ENCODE measurements at places on chromosomes 7 and 10.
A peak's percentile ranks its signal among the peaks of the same experiment; 100 is the strongest.

DNA sequence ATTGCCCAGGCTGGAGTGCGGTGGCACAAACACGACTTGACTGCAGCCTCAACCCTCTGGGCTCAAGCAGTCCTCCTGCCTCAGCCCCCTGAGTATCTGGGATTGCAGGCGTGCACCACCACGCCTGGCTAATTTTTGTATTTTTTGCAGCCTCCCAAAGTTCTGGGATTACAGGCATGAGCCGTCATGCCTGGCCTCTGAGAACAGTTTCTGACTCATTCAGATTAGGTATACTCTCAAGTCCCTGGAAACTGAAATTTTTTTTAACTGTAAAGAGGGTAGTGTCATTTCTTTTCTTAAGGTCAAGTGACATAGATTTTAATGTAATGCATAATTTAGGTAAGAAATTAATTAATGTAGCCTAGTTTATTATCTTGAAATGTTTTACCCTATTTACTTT lies 104.7 kb downstream of the SEPTIN7 start:
- no peak for DNase-seq

GRCh38 chr7:36775676-36776075 lies 51.4 kb upstream of the AOAH start:
- DNase-seq, result no peak

DNA sequence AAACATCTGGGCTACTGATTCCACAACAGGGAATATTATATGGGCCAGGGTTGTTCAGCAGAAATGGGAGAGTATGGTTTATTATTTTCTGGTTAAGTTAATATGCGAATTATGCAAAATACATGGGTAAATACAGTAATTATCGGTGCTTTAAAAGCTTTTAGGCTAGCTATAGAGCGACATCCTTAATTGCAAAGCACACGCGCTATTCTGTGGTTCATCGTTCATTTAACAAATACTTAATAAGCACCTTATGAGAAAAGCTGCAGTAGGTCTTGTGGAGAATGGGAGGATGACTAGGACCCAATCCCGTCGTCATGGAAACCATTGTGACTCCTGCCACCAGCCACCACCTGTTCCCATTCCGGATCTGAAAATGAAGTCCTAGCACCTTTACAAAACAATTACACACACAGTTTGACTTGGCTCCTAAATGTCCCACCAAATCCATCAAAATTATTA lies 623 bp upstream of the CEP41 start:
- no peak for DNase-seq

- DNase-seq, result no peak
Measured at GRCh38 chr7:133433165-133433812, 180.4 kb downstream of the EXOC4 start.

DNA sequence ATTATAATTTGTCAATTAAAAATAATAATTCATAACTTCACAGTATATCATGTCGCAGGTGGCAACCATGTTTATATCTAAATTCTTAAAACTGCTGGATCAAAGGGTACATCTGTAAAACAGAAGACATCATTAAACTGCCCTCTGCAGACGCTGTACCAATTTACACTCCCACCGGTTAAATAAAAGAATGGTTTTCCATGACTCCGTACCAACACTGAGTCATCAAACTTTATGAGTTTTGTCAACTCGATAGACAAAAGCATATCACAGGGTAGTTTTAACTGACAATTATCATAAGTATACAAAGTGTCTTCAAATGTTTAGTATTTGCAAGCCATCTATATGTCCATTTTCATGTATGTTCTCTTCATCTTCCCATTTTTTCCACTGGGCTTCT lies 5.7 kb upstream of the GSTK1 start:
- DNase-seq, result no peak

DNA sequence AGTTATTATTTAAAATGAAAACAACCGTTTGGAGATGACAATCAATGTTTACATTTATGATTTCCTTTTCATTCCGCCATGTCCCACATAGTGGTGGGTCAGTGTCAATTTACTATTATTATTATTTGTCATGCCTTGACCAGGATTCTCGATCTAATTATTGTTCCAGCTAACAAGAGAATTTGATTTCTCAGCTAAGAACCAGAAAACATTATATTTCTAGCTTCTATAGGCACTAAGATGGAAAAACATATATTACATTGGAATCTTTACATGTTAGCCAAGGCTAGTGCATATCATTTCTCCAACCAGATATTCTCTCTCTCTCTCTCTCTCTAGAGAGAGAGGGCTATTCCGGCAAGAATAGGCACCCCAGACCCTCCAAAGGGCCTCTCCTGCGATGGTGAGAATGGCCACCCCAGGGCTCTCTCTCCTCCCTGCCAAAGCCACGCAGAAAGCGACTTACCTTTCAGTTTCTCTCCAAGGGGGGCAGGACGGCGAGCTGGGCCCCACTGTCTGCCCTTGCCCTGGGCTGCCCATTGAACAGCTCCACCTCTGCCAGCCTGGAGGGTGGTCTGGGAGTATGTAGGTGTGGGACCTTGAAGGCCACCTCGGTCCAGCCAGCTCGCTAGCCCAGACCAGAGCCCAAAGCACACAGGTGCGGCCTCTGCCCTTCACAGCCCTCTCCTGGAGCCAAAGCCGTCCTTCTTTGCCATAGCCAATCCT lies 2.4 kb downstream of the HOXA3 start:
- DNase-seq, result no peak

- no peak for DNase-seq
Measured at GRCh38 chr7:2243458-2243857, 1.4 kb downstream of the NUDT1 start.

DNA sequence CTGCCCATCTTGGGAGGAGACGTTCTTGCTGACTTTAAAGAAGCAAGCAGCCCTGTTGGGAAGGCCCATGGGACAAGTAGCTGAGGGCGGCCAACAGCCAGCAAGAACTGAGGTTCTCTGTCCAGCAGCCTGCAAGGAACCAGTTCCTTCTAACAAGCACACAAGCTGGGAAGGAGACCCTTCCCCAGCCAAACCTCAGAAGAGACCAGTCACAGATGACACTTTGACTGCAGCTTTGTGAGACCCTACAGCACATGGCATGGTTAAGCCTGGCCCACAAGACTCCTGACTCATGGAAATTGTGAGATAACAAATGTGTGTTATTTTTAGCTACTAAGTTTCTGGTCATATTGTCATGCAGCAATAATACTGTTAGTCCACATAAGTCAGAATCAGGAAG lies 99.9 kb downstream of the PRLHR start:
- no peak for DNase-seq

- peak; percentile 99 for DNase-seq
Measured at GRCh38 chr10:110919349-110919931, at the start of gene SHOC2. Gene SHOC2 (plus strand): TSS chr10:110919604. CDS start chr10:110964359, 44,755 bp downstream.

- no peak for DNase-seq
Measured at GRCh38 chr7:102895602-102896001, 17.2 kb upstream of the LRRC17 start.

DNA sequence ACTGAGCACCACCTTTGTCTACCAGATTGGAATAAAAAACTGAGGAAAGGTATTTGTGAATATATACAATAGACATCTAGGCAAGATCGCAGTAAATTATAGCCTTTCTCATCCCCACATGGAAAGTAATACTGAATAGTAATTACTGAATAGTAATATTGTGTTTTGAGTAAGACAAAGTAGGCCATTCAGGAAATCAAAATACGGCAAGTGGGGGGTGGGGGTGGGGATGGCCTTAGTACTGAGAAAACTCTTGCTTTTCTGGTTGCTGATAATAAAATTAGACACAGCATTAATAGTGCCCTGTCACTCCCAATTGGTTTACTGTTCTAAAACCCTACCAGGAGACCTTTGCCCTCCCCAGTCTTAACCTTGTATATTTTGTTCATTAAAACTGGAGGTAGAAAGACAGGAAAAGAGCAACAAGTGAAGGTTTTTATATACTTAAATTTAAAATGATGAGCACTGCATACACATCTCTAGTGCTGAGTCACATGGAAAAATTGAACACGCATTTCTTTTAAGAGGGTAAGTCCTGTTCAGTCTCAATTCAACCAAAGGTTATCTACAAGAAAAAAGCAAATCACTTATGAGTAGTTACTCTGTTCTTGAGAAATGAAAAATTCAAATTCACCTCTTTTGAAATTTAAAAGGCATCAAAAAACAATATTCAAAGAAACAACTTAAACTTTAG lies 65.6 kb downstream of the IGF2BP3 start:
- no peak for DNase-seq

DNA sequence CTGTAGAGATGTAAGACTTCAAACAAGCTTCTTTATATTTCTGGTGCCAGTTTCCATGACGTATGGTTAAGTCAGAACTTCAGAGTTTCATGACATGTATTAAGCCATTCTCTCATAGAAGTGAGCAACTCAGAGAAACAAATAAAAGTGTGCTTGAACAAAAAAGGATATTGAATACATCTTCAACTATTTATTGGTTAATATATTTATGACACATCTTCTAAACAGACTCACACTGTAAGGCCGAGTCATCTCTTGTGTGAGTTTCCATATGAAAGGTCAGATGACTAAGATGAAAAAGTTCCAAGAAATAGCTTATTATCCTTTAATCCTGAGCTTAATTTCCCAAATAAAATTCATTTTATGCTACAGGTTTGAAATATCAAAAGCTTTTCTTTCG lies 105.5 kb upstream of the CSTF2T start:
- no peak for DNase-seq

GRCh38 chr7:39948375-39948955 lies 1.6 kb upstream of the CDK13 start:
- DNase-seq, result no peak
